NCI-H446 treated with DMSO at 0.1 percent for 48 hours (cell line): ENCODE measurements at places on chromosomes 1 and 21.

GRCh38 chr1:24946861-24947658 lies 17.0 kb upstream of the RUNX3 start:
- DNase-seq, result no peak

DNA sequence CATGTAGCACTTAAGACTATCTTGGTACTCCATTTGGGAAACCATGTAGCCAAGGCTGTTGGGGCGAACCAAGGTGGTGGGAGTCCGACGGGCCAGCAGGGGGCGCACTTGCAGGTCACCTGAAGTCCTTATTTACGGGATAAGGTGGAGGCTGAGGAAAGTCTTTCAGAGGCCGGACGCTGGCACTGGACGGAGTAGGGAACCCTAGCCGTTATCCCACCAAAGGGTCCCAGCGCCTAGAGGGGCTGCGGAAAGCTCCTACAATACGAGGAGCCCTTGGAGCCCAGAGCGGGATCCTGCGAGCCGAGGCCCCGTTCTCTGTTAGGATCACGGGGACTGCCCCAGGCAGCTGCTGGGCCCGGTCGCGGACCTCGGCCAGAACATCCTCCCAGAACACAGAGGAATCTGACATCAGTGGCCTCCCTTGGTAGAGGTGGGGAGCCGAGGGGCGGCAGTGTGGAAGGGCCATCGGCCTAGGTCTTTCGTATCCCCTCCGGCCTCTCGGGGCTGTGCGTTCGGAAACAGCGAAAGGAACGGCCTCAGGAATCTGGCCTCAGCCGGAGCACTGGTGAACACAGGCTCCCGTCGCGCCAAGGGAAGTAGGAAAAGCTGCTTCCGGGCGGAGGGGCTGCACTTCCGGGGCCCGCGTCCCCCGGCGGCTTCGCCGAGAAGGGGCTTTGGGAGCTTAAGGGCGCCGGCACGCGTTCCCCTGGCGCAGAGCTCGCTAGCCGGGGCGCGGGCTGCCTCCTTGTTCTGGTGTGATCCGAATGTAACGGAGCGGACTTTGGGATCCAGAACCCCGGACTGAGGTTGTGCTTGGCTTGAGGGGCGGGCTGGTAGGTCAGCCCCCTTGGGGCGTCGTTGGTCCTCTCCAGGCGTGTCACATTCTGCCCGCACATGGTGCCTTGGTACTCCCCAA lies 29.9 kb upstream of the RPTN start:
- DNase-seq, result peak; percentile 38

- no peak for DNase-seq
Observed at GRCh38 chr1:7719468-7720094, 51.5 kb upstream of the VAMP3 start.

GRCh38 chr1:100860397-100860991 lies 34.1 kb downstream of the EXTL2 start:
- no peak for DNase-seq

- no peak for DNase-seq
Observed at GRCh38 chr1:227941509-227942020, 6.2 kb downstream of the WNT9A start.
